Motor neuron (in vitro differentiated cells): ENCODE measurements at places on chromosomes 6 and 20.

- ATAC-seq = no peak
These were observed 4.5 kb upstream of the PTCRA start for GRCh38 chr6:42911171-42912021.

DNA sequence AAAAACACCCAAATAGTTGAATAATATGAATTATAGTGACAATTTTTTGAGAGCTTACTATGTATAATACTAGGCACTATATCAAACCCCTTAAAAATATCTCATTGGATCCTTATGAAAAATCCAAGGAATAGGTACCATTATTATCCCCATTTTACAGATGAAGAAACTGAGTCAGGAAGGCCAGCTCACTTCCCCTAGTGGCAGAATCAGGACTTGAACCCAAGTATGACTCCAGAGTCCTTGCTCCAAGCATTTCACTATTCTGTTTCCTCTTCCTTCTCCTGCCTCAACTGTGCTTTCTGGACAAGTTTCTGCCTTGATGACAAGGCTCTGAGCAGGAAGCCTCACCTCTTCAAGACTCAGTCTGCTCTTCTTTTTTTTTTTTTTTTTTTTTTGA is 10.8 kb upstream of the PARD6B start:
- ATAC-seq = no peak

GRCh38 chr6:89895276-89895874 is 1.1 kb downstream of the GJA10 start:
- peak; percentile 44 for ATAC-seq

GRCh38 chr6:169239181-169239580 is 14.5 kb downstream of the THBS2 start:
- ATAC-seq = no peak

DNA sequence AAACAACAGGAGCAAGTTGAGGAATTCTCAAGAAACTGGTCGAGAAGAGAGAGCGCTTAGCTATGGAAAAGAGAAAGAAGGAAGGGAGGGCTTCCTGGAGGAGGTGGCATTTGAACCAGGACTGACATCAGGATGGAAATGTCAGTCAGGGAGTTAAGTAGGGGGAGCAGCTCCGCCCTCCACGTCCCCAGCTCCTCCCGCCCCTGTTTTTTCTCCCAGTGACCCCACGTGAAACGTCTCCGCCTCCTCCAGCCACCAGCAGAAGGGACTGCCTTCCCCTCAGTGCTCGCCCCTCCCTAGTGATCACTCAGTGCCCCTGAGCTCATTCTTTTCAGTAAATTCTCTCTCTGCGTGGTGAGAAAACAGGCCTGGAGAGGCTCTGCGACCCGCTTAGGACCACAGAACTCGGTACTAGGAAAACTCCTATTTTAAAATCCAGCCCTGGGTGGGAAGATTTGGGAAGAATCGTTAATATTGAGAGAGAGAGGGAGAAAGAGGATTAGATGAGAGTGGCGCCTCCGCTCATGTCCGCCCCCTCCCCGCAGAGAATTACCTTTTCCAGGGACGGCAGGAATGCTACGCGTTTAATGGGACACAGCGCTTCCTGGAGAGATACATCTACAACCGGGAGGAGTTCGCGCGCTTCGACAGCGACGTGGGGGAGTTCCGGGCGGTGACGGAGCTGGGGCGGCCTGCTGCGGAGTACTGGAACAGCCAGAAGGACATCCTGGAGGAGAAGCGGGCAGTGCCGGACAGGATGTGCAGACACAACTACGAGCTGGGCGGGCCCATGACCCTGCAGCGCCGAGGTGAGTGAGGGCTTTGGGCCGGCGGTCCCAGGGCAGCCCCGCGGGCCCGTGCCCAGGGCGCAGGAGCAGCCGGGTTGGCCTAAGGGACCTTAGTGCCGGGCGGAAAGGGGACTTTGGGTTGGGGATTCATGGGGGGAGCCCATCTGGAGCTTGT is 4.6 kb downstream of the HLA-DPB1 start:
- peak; percentile 89 for ATAC-seq

- no peak for ATAC-seq
These were observed 28.9 kb downstream of the PREP start for GRCh38 chr6:105374010-105374420.

DNA sequence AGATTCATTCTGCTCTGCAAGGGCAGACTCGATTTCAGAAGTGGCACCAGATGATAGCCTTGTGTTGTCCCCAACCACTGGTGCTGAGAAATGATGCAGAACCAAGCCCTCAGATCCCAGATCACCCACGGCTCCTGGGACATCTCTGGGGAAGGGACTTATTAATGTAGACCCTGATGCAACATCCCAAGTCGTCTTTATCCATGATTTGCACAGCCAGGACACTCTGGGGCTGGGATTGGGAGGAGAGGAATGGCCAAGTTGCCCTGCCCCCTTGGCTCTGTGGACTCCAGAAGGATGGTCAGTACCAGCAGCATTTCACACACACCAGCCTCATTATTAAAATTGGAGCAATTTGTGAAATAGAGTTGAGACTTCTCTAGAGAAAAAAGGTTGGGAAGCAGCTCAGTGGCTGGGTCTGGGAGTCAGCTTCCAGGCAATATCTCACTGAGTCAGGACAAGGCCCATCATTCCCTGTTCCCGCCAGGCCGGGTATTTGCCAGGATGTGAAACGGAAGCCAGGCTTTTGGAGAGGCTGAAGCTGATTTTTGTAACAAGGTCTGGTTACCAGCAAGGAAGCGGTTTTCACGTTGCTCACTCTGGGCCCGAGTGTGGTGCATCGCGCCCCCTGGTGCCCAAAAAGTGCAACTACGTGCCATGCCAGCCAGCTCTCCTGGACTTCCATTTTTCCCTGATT is 67.4 kb downstream of the ZBTB2 start:
- peak; percentile 57 for ATAC-seq

DNA sequence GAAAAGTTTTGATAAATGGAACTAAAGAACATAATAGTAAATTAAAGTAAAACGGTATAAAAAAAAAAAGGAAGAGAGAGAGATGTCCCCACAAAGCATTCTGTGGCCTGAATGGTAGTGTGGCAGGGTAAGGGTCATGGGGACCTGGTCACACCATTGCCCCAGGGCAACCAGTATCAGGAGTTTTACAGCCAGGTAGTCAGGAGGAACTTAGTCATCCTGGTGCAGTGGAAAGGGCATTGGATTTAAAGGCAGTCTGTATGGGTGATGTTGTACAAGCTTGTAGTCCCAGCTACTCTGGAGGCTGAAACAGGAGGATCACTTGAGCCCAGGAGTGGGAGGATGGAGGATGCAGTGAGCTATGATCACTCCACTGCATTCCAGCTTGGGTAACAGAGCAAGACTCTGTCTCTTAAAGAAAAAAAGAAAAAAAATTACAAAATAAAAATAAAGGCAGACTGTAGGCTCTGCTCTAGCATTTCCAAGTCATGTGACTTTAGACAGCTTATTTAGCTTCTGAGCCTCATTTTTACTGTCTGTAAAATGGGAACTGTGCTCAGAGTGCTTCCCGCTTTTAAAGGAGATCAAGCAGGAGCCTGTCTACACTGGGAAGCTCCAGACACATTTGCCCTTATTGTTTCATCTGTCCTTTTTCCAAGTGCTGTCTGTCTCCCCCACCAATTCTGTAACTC is 112.8 kb upstream of the ARMC2 start:
- no peak for ATAC-seq

GRCh38 chr6:127117979-127118297 is 533 bp upstream of the RSPO3 start:
- ATAC-seq = no peak

DNA sequence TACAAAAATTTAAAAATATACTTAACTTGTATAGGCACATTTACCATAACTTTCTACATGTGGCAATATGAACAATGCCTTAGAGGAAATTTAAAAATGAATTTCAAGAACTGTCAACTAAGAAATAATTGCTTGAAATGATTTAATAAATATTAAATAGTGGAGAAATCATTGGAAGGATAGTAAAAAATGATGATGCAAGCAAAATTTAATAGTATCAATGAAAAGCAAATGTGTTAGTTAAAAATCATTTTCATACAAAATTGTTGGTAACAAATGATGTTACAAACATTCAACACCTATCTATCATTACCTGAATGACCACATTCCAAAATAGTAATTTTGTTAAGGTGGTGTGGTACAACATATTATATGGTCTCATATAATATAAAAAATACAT is 331.0 kb downstream of the HAO1 start:
- no peak for ATAC-seq

- ATAC-seq = no peak
These were observed 20.7 kb downstream of the TXLNB start for GRCh38 chr6:139271056-139271455.

DNA sequence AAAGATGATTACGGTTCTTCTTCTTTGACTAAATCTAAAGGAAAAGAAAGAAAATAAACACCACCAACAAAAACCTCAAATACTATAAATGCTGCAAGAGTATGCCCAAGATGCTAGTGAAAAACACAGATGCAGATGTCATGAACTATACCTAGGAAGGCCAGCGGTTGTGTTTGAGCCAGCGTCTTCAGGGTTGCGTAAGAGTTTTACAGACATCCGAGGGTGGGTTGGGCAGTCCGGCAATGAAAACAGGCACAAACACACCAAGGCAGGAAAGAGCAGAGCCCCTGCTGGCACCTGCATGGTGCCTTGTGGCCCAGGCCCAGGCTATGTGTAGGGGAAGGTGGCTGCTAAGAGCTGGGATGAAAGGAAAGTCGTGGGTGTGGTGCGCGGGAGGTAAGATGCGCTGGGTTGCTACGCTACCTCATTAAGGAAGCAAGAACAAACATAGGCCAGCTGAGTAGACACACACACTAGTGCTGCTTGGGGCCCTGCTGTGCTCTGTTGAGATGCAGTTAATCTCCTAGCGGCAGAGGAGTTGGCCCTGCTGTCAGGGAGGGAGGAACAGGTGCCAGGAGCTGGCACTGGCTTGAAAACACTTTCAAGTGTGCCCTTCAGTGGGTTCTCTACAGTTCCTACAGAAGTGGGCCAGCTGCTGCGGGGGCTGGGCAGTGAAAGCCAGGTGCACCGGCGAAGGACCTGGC is 170.2 kb upstream of the PLN start:
- ATAC-seq = no peak

GRCh38 chr6:16637635-16638034 is 123.6 kb downstream of the ATXN1 start:
- ATAC-seq = no peak

DNA sequence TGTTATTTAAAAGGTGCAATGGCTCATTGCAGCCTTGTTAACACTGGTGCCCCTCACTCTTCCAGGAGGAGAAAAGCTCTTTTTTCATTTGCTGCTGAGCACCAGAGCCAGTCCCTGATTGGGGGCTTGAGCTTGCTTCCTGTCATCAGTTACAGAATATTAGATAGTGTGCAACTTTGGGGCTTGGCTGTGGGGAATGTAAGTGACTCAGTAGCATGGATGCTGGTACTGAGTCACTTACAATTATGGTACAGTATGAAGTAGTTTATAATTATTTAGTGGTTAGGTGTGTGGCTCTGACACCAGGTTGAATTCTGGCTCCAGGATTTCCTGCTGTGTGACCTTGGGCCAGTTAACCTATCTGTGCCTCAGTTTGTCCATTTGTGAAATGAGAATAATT is 37.6 kb downstream of the ANKS1A start:
- no peak for ATAC-seq

DNA sequence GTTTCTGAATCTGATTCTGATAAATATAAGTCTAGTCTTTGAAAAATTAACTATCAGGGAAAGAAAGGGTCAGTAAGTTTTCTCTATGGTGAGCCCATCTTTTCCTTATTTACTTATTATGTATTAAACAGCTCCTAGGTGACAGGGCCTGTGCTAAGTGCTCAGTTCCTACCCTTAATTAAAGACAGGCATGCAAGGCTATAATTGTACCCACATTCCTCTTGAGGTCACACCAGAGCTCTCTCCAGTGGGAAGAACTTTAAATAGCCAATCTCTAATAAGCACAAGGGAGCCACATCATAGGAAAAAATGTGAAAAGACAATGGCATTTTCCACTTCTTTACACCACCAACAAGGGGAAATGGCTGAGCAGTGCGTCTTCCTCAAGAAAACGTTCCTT is 421.8 kb upstream of the SLC35B3 start:
- no peak for ATAC-seq

DNA sequence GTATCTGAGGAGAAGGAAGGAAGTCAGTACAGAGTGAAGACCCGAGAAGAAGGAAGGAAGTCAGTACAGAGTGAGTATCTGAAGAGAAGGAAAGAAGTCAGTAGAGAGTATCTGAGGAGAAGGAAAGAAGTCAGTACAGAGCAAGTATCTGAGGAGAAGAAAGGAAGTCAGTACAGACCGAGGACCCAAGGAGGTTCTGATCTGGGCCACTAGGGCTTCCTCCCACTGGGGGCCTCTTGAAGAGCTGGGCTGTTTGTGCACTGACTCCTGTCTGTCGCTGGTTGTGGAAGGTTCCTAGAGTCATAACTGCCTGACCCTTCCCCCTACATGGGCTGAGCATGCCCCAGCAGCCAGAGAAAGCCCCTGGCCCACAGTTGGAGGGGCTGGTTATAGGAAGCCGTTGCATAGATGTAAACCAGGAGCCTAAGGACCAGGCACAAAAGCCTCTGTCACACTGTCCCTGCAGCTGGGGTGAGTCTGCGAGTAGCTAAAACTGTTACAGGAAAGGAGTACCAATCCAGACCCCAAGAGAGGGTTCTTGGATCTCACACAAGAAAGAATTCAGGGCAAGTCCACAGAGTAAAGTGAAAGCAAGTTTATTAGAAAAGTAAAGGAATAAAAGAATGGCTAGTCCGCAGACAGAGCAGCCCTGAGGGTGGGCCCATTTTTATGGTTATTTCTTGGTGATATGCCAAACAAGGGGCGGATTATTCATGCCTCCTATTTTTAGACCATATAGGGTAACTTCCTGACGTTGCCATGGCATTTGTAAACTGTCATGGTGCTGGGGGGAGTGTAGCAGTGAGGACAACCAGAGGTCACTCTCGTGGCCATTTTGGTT is 395.9 kb downstream of the PREX1 start:
- peak; percentile 66 for ATAC-seq

- ATAC-seq = no peak
These were observed 142.8 kb downstream of the COL21A1 start for GRCh38 chr6:56104591-56104990.

DNA sequence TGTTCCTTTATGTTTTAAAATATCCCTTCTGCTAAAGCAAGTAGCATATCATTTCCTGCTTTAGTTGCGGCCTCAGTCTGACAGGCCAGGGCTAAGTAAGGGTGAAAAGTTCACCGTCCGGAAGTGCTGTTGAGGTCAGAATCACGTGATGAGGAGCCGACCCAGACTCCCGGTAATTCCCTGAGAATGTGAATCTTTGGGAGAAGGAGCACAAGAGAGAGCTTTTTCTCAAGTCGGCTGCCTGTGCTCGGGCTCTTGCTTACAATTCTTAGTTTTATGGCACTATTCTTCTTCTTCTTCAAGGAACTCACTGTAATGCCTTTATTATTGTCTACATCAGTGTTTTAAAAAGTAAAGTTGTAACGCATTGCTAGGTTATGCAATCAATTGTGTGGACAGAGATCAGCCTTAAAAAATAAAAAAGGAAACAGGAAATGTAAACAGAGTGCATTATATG is 309.3 kb downstream of the PRL start:
- peak; percentile 98 for ATAC-seq
